H54 (cell line): ENCODE measurements at places on chromosomes 3 and 15.

- DNase-seq, result peak; percentile 85
Observed at GRCh38 chr3:14289590-14290461, 111.2 kb downstream of the LSM3 start.

- no peak for DNase-seq
Observed at GRCh38 chr3:170007031-170007663, 30.6 kb upstream of the GPR160 start.

DNA sequence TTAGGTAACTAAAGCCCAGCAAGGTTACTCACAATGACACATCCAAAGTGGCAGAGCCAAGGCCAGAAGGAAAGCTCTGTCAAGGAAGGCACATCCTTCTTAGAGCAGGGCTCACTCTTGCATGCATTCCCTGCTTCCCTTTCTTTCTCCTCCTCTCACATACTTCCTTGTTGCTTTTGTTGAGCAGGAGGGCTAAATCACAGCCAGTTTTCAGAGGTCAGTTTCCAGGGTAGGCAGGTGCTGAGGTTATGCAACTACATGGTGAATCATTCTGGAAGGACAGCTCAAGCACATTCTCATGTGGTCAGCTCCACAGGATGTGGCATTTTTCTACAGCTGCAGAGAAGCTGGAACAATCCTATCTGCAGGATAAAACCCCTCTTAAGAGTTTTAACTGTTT lies 275.6 kb downstream of the ZNF621 start:
- peak; percentile 55 for DNase-seq

DNA sequence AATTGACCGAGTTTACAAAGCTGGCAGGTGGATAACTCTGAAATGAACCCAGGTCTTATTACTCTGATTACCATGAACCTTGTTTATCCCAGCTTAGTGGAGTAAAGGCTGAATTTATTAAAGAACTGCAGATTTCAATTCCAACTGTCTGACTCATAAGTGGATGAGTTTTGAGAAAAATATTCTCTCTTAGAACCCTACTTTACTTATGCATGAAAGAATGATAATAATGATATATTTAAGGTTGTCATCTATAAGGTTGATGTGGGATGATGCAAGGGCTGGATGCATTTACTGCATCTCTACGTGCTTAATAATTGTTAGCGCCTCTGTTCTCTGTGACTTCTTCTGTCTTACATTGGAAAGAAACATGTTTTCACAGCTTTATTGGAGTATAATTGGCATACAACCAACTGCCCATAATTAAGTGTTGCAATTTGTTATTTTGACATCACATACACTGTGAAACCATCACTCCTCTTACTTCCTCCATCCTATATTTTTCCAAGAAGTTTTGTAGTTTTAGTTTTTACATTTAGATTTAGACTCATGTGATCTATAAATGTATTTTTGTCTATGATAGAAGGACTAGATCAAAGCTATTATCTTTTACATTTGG lies 771.2 kb upstream of the ARRDC4 start:
- DNase-seq, result no peak

- no peak for DNase-seq
Observed at GRCh38 chr3:46334741-46335478, 19.0 kb upstream of the CCR2 start.
